Mesenteric fat pad (tissue), 1 donor: ENCODE measurements at places on chromosomes 16 and 17. TPM values are rescaled to one million over a fixed set of nuclear protein-coding genes. Genes with fewer than 3 reads are reported as not detected.
A peak's percentile ranks its signal among the peaks of the same experiment; 100 is the strongest.

Gene ANKFN1
- total RNA-seq = 1.3 TPM

Gene LRRC46
- not detected for total RNA-seq

Gene PSMC5
- total RNA-seq = 115 TPM

Gene ABI3
- 12.5 TPM for total RNA-seq

DNA sequence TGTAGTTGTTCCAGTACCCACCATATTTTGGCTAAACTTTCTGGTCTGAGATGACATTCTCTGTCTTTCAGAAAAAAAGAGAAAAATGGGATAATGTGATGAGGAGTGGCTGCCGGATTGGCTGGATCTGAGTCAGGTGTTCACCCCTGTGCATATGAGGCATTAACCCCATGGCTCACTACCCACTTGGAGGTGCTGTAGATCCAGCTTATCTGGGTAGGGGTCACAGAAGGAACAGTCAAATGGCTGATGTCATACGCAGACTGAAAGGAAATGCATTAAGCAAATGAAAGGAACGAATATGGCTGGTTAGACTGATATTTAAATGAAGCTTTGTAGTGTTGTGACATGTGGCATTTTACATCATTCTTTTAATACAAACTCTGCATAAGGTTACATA is 17.3 kb downstream of the MAP2K6 start:
- DNase-seq = no peak

Gene KRTAP9-8
- not detected for total RNA-seq

Gene SLC43A2
- 31.4 TPM for total RNA-seq

Gene TM4SF5
- total RNA-seq = not detected

- DNase-seq = no peak
Observed at GRCh38 chr16:30372725-30373124, 1.9 kb upstream of the MYL11 start.

DNA sequence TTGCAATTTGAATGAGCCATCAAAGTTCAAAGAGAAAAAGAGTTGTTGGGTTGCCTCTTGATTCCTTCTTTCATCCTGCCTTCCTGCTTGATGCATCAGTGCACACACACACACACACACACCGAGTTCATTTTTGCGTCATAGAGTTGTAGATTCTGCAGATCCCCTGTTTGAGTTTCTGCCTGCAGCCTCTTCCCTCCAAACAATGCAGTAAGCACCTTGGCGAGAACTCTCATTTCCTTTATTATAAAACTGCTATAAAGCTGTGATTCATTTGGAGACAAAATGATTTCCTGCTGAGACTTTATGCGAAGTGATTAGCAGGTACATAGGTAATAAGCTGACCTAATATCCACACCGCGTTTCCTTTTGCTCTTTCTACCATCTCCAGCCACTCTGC is 26.7 kb downstream of the DNAH9 start:
- no peak for DNase-seq

GRCh38 chr17:75604034-75604695 is 16.6 kb downstream of the MYO15B start:
- no peak for DNase-seq

- DNase-seq = no peak
Observed at GRCh38 chr17:67836205-67836987, 11.1 kb downstream of the BPTF start.

DNA sequence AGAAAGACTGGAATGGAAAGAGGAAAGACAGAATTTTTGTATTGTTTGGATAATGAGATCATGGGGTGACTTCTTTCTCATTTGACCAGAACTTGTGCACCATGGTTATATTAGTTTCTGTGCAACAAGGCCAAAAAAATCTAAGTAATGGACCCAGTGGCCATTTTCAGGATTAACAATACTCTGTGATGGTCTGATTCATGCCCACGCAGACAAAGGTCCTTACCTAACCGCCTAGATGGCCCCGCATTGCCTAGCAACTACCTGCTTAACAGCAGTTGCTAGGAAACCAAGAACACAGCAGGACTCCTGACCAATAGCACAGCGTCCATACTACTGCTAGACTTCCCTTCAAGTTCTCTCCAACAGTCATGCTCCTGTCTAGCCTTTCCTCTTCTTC is 22.4 kb downstream of the MIS12 start:
- DNase-seq = peak; percentile 30

DNA sequence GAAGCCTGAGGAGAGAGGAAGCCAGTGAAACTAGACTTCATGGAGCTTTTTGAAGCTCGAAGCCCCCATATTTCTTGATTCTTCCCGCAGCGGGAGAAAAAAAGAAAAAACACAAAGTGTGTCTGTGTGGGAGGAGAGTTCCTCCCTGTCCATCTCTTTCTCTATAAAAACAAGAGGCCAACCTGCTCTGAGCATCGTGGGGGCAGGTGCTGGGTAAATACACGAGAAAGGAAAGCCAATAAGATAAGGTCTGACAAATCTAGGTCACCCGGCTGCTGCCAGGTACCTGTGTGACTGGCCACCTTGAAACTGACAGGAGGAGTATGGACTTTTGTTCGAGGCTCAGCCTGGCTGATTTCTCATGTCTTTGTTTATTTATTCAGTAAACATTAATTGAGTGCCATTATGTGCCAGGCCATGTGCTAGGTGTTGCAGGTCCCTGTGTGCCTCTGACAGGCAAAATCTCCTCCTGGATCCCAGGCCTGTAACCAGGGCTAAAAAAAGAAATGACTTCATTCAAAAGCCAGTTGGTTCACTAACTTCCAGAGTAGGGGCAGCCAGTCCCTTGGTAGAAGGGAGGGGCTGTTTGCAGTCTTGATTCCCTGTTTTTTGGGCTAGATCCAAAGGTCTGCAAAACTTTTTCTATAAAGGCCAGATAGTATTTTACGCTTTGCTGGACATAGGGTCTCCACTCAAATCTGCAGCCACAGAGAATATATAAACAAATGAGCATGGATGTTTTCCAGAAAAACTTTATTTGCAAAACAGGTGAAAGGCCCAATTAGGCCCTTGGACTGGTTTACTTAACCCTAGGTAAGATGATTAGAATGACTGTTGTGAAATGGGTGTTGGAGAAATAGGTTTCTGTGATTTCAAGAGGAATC is 35.6 kb downstream of the YPEL2 start:
- DNase-seq = no peak

GRCh38 chr16:58684001-58684353 is 593 bp downstream of the SLC38A7 start:
- DNase-seq = no peak

DNA sequence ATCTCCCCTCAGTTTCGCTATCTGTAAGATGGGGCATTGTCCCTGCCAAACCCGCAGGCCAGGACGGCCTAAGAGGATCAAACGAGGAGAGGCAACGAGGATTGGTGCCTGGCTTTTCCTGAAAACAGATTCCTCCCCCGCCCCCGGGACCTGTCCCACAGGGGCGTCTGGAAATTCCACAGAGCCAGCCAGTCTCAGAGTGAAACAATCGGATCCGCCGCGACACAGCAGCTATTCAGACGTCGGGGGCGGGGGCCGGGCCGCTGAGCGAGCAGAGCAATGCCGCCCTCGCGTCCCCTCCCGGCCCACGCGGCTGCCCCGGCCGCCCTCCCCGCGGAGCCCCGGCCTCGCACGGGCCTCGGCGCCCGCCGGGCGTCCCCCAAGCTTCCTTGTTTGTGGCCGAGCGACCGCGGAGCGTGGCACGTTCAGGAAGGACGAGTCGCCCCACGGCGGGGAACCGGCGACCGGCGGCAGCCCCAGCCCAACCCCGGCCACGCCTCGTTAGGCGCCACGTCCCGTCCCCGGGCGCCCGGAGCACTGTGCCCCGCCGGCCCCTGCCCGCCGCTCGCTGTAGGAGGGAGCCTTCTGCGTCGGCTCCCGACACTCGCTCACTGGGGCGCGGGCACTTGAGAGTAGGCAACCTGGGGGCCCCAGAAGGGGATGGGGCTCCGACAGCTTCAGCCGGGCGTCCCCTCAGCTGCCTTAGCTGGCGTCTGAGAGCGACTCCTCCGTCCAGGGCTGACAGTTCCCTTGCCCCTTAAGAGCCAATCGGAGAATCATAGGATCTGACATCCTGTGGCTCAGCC is 29.6 kb upstream of the PHOSPHO1 start:
- DNase-seq = peak; percentile 93

GRCh38 chr17:74749279-74750038 is 1.0 kb downstream of the NHERF1 start:
- DNase-seq = no peak

DNA sequence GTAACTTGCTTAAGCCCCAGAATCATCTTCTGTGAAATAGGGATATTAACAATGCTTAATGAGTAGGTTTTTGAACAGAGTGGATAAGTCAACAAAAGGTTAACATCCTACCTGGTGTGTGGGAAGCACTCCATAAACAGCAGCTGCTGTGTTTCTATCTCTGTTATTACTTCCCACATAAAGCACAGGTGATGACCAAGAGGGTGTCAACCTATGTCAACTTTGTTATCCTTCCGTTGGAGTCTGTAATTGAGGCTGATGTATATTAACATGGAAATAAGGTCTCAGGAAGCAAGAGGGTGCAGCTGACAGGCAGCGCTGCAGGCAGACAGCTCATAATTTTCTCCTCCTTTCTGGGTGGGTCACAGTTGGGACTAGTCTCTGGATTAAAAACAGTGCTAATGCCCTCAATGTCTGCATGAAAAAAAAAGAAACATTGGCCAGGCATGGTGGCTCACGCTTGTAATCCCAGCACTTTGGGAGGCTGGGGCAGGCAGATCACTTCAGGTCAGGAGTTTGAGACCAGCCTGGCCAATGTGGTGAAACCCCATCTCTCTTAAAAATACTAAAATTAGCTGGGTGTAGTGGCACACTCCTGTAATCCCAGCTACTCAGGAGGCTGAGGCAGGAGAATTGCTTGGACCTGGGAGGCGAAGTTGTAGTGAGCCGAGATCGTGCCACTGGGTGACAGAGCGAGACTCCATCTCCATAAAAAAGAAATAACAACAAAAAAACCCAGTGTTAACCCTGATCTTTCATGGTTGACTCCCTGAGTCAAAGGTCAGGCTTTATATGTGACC is 269.6 kb downstream of the SNX29 start:
- DNase-seq = peak; percentile 65

Gene KCNAB3
- total RNA-seq = 1.3 TPM

Gene TAT
- total RNA-seq = not detected

Gene CPNE7
- total RNA-seq = 1.3 TPM

- no peak for DNase-seq
Observed at GRCh38 chr17:75588596-75589011, 1.0 kb downstream of the MYO15B start.

Gene TANC2
- total RNA-seq = 62.9 TPM

Gene RCVRN
- total RNA-seq = 0.67 TPM

- no peak for DNase-seq
Observed at GRCh38 chr17:48438516-48439061, 8.6 kb upstream of the SKAP1 start.

GRCh38 chr16:12500771-12501170 is 302.9 kb downstream of the CPPED1 start:
- DNase-seq = peak; percentile 72

- no peak for DNase-seq
Observed at GRCh38 chr17:63171428-63172393, 205.7 kb downstream of the TANC2 start.

Gene DECR2
- 21.8 TPM for total RNA-seq

DNA sequence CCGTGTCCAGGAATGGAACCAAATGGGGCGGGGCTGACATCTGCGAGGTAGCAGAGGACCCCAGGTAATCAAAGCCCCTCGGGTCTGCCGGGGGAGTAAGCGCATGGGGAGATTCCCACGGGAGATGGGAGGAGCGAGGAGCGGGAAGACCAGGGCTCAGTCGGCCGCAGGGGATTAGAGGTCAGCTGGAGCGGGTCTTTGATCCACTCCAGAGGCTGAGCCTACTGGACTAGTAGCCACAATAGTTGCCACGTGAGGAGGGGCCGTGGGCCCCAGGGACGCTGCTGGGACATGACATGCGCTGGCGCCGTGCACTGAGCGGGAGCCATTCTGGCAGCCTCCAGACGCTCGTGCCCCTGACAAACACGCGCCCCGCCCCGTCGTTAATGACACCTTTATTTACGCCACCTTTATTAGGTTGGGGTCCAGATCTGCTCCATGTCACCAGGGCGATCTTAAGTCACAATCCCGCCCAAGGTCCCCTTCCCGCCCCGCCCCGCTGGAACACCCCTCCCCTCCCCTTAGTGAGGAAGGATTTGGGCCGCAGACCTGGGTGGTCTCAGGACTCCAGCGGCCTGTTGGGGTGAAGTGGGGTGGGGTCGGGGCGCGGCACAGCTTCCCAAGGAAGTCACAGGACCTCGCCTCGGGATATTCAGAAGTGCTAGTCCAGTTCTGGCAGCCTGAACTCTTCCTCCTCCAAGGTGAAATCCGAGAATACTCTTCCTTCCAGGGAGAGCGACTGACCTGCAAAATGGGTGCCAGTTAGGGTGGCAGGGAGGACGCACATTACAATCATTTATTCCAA is 15.0 kb downstream of the PPY start:
- no peak for DNase-seq

GRCh38 chr17:9241774-9242496 is 220.6 kb downstream of the NTN1 start:
- DNase-seq = no peak

Gene MPP2
- 2.3 TPM for total RNA-seq

Gene CDK5R1
- total RNA-seq = 1.8 TPM

DNA sequence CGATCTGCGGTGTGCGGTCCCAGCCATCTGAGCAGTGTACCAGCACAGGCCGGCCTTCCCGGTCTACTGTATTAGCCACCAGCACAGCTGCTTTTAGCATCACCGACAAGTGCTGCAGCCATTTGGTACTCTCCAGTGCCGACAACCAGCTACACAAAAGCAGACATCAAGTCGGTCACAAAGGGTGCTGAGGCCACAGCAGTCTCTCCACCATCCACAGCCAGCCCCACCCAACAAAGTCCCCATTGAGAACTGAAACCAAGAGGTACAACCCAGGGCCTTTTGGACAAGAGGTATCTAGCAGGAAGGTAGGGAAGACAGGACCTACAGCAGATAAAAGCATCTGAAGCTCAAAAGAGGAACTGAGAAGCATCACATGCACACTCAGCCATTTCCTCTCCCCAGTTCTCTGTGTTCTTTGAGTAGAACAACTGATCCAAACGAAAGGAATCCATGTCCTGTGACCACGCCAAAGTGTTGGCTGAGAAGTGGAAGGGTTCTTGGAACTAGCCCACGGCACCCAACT is 9.5 kb downstream of the MTMR4 start:
- DNase-seq = peak; percentile 47

DNA sequence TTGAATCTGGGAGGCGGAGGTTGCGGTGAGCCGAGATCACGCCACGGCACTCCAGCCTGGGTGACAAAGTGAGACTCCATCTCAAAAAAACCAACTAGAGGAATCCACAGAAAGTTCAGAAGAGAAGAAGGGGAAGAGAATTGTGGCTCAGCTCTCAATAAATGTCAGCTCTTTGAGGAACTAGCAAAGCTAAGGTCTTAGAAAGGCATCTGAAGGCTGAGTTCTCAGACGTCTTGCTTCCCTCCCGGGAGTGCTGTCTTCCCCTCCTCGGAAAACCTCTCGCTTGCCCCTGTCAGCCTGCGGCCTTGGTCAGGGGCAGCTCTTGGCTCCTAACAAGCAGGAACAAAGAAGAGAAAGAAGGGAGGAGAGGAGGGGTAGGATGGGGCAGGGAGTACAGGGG is 5.3 kb downstream of the SHPK start:
- no peak for DNase-seq

Gene TRAP1
- 85.9 TPM for total RNA-seq
